ENCODE measurements at places on chromosomes 11 and 22.

- DNase-seq, result no peak
These were observed 366.8 kb downstream of the SHANK2 start for GRCh38 chr11:70885281-70886231.

- no peak for DNase-seq
These were observed 9.1 kb upstream of the MN1 start for GRCh38 chr22:27810609-27811151.

- no peak for DNase-seq
These were observed 3.0 kb upstream of the RFPL3 start for GRCh38 chr22:32354360-32355351.

- no peak for DNase-seq
These were observed 98.9 kb downstream of the ARHGAP20 start for GRCh38 chr11:110613197-110613918.

- no peak for DNase-seq
These were observed 97.9 kb upstream of the CD44 start for GRCh38 chr11:35041070-35041554.

DNA sequence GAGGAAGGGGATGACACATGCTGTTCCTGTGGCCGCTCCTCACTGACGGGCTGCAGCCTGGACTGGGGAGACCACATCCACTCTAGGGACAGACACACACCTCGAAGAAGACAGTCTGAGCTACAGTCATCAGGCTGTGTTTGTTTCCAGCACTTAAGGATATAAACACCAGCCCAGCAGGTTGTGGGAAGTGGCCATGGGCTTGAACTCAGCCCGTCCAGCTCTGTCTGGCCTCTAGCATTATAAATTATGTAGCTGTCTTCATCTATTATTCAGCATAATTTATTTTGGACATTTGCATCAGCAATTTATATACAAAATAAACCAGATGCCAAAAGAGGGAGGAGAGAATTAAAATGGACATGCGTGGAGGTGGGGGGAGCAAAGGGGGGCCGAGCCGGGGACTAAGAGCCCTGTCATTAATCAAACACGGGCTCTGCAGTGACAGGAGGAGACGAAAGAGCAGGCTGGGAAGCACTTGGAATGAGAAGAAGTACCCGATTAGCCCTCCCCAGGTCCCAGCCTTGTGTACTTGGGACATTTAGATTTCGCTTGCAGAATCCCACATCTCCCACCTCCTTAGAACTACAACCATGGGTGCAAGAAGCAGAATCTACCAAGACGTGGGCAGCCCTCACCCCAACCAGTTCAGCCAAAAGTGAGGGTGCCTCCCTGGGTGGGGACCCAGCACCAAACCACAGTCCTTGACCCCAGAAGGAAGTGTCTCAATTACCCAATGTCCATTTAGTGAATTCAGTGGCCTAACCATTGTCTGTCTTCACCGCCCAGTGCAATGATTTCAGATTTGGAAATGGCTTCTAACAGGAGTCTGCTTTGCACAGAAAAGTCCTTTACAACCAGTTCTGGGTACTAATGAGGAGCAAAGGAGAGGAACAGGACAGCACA lies 309.6 kb downstream of the OPCML start:
- no peak for DNase-seq

- no peak for DNase-seq
These were observed 469.8 kb upstream of the ANO3 start for GRCh38 chr11:25862159-25862558.

DNA sequence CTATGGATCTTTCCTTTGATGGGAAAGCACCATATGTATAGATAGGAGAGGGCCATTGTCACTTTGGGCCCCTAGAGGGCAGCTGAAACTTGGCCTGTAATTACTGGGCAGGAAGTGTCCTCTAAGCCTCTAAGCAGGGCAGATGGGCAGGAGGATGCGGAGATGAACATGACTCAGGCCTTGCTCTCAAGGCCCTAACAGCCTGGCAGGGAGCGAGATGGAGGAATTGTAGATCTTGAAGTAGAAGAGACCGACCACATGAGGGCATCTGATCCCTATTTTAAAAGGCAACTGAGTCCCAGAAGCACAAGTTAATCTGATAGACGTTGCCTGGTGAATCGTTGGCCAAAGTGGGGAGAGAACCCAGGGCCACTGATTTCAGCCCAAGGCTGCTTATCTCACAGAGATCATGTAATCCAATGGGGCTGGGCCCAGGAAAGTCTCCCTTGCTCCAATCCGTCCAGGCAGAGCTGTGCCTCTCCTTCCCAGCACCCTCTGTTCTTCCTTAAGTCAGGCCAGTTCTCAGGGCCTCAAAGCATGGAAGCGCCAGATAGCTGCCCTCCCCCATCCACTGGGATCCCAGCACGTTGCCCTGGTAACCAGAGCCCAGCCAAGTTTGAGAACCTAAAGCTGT lies 2.5 kb upstream of the SEPTIN3 start:
- peak; percentile 82 for DNase-seq

DNA sequence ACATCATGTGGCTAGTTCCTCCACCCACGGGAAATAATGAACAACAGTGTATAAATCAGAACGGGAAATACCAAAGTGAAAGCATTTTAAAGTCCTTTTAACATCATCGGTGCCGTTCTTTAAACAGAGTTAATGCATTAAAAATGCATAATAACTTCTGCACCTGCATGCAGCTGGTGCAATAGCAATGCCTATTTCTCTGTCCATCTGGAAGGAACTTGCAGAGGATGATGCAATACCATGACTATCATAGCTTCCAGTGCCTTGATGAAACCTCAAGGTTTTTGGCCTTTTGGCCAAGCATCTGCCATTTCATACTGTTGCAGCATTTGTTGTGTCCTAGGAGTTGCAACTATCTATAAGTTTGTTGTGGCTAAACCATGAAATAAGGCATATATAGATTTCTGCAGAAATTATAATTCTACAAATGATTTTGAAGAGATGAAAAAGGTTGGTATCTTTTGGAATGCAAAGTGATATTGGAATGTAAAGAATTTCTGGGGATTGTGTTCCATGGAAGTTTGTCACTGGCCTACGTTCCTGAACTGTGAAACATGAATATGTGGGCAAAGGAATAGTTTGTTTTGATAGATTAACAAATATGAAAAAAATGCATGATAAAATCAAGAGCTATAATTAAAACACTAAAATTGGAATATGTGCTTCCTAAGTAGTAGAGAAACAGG lies 9.8 kb upstream of the EIF3F start:
- peak; percentile 95 for DNase-seq

- no peak for DNase-seq
These were observed 708.1 kb downstream of the BRD1 start for GRCh38 chr22:49119551-49119952.

DNA sequence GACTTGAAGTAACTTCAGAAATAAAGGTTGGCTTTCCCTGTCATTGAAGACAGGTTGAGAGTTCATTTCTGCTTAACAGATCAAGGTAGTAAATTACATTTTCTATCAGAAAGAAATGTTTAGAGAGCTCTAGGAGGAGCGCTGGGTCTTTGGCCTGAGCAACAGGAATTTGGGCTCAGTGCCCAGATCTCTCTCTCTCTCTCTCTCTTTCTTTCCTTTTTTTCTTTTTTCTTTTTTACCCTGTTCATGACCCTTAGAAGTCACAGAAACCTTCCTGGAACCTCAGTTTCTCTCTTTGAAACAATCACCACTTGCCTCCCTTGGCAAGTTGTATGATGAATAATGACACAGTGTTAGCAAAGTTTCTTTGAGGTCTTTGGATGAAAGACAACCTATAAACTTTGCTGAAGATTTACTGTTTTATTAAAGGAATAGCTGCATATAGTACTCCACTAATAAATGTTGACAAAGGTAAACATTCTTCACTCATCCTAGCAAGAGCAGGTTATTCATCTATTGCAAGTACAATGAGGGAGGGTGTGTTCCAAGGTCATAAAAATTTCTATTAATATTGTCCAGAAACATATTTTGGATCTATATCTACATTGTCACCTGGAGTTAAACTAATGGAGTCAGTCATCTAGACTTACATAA lies 35.5 kb upstream of the RASSF10 start:
- no peak for DNase-seq

DNA sequence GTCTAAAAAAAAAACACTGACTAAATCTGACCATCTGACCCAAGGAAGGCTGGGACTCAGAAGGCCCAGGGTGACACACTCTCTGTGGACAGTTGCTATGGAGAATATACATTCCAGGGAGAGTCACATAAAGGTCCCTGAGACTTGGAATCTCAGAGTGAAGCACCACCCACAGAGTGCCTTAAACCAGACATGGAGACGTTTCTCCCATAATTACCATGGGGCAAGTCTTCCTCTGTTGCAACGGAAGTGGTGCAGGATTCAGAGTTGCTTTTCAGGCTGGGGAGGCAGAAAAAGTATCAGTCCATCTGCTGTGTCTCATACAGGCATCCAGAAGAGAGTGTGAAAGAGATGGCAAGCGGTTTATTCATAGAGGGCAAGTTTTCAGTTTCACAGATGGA lies 58.7 kb upstream of the SLN start:
- no peak for DNase-seq

- no peak for DNase-seq
These were observed 858.8 kb downstream of the METTL15 start for GRCh38 chr11:28966951-28967350.

GRCh38 chr11:105144887-105145286 lies 5.3 kb upstream of the CARD18 start:
- peak; percentile 73 for DNase-seq

- no peak for DNase-seq
These were observed 54.2 kb upstream of the GRAMD1B start for GRCh38 chr11:123375832-123376231.

DNA sequence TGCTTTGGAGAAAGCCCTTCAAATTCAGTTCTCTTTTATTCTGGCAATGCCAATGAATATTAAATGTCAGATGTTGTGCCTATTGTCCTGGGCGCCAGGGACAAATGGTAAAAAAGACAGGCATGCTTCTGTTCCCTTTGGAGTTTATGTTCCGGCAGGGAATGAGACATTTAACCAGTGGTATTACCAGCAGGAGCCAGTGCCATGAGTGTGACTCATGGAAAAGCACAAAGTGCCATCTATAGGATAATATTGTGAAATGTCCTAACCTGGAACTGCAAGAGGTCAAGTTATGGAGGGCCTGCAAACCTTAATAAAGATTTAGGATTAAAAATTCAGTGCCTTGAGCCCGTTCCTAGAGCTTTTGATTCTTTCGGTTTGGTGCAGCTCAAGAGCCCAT lies 39.5 kb downstream of the REXO2 start:
- no peak for DNase-seq

DNA sequence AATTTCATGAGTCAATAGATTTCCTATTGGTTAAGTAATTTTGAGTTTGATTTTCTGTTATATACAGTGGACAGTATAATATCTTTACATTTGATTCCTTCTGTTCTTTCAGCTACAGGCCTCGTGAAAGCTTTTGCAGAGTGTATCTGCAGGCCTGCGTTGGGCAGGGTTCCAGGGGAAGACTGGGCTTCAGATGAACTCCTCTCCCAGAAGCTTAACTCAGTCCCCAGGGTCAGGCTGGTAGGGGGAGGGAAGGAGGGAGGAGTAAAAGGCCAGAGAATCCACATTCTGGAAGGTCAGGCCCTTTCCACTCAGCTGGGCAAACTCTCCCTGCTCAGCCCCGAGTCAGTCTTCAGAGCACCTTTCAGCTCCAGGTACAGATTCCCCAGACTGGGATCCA lies 100.4 kb upstream of the NECTIN1 start:
- DNase-seq, result no peak

GRCh38 chr22:24727218-24727851 lies 47.2 kb downstream of the PIWIL3 start:
- DNase-seq, result peak; percentile 68

GRCh38 chr11:6216501-6216900 lies 11.1 kb downstream of the C11orf42 start:
- DNase-seq, result no peak

- DNase-seq, result no peak
These were observed 51.6 kb upstream of the BARX2 start for GRCh38 chr11:129323896-129324502.

- DNase-seq, result peak; percentile 17
These were observed 44.2 kb upstream of the TTLL12 start for GRCh38 chr22:43230971-43231723.

GRCh38 chr11:69559181-69559580 lies 77.7 kb downstream of the LINC01488 start:
- DNase-seq, result no peak

DNA sequence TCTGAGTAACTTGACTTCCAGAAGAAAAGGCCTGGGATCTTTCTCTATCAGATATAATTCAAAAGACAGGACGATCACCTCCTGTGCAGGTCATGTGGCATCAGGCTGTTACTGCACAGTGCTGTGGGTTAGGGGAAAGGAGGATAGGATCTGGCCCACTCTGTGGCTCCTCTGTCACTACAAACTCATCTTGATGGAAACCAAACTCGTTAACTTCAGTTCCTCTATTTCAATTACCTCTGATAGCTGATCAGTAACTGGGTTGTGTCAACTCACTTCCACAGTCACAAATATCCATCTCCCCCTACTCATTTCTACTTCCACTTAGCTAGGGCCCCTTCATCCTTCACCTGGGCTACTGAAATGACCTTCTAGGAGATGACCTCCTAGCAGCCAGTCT lies 95.2 kb downstream of the RCN1 start:
- no peak for DNase-seq

- peak; percentile 38 for DNase-seq
These were observed 137.5 kb downstream of the FAM76B start for GRCh38 chr11:95652002-95652472.

GRCh38 chr22:49334976-49335375 lies 492.7 kb downstream of the BRD1 start:
- DNase-seq, result no peak

- DNase-seq, result no peak
These were observed 38.6 kb downstream of the TMEM135 start for GRCh38 chr11:87076260-87076783.

DNA sequence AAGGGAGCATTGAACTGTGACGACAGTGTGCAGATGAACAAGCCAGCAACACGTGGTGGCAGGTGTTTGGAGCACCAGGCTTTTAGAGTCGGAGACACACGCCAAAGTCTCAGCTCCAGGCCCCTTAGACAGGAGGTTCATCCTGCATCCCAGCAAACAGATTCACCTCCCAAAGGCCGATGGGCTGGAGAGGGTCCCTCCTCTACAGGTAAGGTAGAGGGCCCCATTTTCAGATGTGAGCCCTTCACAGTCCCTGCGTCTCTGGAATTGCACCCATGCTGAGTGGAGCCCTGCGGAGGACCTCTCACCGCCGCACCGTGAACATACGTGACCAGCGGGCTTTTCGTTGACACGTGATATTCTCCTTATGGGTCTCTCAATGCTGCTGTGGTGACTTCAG lies 109.0 kb upstream of the B3GAT1 start:
- DNase-seq, result no peak

DNA sequence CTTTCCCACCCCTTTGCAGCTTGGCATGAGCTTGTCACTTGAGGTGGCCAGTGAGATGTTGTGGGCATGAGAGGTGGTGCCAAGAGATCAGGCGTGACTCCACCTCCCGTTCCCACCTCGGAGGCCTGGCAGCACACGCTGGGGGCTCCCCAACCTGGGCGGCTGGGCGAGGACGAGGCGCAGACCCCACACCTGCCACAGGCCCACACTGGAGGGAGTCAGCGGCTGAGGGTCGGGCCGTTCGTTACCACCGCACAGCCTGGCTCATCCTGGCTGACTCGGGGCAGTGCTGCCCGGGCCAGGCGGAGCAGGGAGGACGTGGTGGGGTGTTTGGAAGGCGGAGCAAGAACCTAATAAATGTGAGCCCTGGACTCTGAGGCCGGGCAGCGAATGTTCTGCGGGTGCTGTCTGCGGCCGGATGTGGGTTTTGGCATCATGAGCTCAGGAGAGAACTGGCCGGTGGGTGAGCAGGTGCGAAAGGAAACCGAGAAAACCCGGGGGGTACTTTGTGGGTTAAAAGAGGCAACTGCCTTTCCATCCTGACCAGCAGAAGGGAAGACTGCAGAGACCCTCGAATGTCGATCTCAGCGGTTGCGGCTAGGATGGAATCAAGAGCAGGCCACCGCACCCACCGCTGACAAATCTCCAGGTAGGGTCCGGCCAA lies 10.2 kb upstream of the IFITM3 start:
- no peak for DNase-seq

- no peak for DNase-seq
These were observed 369 bp downstream of the DGCR8 start for GRCh38 chr22:20080445-20080775.
